ENCODE measurements at places on chromosomes 12 and 14.

DNA sequence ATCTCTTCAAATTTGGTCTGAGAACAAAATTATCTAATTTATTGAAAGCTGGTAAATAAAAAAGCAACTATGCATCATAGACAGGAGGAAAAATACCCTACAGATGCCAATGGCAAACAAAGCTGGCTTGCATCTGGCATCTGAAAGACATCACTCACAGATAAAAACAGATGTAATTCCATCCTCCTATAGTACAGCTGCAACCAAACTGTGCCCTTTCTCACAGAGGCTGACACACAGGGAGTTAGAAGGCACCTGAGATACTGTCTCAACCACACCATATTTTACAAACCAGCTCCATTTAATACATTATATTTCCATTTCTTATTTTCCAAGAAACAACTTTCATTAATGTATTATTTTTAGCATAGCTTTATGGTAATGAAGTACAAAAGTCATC, 39.4 kb downstream of the DUSP16 start:
- DNase-seq: no peak

DNA sequence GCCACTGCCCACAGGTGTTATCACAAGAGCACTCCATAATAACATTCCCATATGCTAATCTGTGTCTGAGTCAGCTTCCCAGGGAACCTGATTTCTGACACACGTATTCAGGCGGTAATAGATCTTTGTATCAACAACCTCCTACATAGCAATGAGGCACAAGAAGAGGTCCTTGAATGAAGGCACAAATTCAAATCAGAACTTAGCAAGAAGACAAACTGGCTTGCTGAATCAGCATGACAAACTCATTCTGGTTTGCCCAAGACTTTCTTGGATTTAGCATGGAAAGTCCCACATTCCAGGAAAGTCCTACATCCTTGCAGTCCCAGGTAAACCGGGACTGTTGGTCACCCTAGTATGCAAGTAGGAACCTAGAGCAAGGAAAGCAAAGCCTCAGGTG, 33.9 kb upstream of the RNU6-7 start:
- DNase-seq: no peak

DNA sequence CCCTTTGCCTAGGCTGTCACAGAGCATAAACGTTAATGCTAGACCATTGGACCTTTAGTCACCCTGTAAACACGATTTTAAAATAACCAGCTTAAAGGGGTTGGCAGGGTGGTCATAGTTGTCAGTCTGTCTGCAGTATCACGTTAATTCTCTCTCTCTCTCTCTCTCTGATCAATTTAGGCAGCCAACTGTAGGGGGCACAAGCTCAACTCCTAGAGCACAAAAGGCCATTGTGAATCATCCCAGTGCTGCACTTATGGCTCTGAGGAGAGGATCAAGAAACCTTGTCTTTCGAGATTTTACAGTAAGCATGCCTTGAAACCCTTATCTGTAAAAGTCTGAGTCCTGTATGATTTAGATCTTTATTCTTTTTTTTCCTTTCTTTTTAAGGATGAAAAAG, 97.1 kb downstream of the SCAF11 start:
- no peak for DNase-seq

GRCh38 chr14:89243286-89243685, 173.7 kb downstream of the FOXN3 start:
- DNase-seq: no peak

GRCh38 chr14:105748204-105748578, 221.8 kb downstream of the TMEM121 start:
- DNase-seq: no peak

GRCh38 chr12:52171950-52172512, 19.8 kb downstream of the KRT80 start:
- peak; percentile 52 for DNase-seq

DNA sequence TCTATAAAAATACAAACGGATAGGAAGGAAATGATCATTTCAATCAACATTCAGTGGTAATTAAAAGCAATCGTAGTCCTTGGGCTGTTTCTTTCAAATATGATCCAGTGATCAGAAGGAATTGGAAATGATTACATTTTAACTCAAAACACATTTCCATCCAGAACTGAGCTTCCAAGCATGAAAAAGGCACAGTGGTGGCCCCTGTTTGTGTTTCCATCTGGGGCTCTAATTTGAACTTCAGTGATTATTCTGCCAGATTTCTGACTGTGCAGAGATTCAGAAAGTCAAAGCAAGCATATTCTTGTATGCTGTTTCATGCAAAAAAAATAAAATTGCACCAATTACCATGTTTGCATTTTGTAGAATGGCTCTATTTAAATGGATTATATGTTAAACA, 157.0 kb upstream of the LMNTD1 start:
- DNase-seq: no peak

DNA sequence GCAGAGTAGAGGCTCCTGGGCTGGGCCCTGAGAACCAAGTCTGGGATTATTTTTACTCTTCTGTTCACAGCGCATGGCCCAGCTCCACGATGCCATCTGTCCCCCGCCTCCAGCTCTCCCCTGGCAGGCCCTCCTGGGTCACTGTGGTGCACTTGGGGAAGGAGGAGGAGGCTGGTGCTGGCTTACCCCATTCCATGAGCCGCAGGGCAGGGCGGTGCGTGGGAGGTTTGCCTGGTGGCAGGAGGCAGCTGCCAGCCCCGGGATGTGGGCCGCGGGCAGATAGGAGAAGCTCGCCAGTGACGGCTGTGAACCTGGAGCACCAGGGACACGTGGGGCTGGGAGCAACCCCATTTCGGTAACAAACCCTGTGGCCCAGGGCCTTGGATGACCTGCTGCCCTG, 23.2 kb downstream of the TEAD4 start:
- DNase-seq: no peak

GRCh38 chr14:71511152-71511551, 421.1 kb upstream of the RGS6 start:
- no peak for DNase-seq

DNA sequence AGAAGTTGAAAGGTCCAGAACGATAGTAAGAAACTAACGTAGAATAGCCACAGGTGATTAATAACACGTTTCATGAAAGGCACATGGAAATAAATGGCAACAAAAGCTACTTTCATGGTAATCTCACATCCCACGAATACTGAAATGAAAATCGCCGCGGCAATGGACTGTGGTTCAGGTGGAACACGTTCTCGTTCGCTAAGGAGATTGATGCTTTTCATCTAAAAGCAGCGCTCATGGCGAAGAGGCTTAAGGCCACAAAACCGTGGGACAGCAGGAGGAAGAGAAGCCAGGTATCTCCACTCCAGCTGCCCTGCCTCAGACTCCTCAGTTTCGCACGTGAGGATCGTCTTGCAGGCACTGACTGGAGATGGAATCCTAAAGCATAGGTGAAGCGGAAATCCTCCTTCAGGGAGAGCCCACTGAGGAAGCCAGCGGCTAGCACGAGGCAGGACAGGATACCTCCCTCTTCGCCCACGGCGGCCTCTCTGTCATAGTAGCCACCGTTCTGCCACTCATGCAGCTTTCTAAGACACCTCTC, 696 bp upstream of the GPHN start:
- no peak for DNase-seq

DNA sequence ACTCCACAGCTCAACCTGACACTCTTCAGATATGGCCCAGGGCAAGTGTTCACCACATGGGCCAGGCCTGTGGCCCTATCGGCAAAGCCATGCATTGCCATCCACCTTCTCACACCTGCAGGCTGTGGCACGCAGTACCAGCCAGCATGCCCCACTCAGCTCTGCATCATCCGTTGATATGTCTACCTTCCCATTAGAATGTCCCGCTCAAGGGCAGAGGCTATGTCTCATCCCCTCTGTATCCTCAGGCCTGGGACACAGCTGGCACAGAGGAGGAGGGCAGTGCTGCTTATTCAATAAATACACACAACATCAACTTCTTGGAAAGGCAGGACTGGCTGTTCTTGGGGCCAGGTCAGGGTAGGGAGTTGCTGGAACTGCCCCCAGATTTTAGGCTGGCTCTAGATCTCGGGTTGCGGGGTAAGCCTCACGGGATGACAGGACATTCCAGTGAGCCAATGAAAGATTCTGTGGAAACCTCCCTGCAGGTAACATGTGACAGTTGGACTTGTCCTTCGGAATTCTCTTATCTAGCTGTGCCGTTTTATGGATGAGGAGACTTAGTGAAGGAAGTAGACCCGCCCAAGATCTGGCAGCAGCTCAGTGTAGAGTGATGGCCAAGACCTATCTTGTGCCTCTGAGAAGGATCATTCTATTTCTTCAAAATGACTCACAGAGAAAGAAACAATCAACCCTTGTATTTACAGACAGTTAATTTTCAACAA, 25.6 kb downstream of the SYNE3 start:
- DNase-seq: no peak

DNA sequence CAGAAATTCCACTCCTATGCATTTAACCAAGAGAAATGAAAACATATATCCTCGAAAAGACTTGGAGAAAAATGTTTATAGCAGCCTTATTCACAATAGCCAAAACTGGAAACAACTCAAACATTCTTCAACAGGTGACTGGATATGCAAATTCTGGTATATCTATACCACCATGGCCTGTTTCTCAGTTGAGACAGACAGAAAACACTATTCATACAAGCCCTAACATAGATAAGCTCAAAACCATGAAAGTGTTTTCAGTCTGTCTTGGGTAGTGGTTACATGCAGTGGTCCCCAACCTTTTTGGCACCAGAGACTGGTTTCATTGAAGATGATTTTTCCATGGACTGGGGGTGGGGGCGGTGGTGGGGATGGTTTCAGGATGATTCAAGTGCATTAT, 83.8 kb downstream of the SRGAP1 start:
- no peak for DNase-seq

DNA sequence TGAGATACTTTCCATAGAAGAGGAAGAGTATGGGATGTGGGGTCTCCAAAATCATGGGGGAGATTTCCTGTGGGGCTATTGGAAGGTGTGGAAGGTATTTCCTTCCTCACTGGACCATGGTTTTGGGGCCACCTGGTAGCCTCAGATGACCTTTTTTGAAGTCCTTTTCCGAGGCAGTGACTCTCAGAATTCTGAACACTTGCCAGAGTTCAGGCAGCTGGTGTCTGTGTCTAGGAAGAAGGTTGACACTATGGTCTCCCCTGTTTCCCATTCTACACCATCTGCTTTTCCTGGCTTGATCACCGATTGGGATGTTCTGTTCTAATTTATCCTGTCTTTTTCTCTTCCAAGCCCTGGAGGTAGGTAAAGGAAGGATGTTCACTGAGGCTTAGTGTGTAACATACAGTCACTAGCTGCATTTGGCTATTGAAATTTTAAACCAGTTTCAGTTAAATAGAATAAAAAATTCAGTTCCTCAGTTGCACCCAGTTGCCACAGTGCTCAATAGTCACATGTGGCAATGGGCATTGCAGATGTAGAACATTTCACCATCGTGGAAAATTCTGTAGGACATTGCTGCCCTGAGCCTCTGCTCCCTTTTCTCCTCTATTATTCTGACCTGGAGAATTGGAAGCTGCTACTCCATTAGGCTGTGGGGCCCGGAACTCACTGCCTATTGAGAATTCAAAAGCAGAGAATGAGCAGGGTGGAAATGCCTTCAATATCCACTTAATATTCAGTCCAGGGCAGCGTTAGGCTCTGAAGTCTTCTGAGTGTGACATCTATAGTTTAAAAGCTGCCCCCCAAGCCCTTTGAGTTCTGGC, 11.0 kb upstream of the PLEKHG3 start:
- no peak for DNase-seq

- DNase-seq: peak; percentile 28
Observed at GRCh38 chr14:64508215-64508776, 3.7 kb downstream of the ZBTB1 start.

DNA sequence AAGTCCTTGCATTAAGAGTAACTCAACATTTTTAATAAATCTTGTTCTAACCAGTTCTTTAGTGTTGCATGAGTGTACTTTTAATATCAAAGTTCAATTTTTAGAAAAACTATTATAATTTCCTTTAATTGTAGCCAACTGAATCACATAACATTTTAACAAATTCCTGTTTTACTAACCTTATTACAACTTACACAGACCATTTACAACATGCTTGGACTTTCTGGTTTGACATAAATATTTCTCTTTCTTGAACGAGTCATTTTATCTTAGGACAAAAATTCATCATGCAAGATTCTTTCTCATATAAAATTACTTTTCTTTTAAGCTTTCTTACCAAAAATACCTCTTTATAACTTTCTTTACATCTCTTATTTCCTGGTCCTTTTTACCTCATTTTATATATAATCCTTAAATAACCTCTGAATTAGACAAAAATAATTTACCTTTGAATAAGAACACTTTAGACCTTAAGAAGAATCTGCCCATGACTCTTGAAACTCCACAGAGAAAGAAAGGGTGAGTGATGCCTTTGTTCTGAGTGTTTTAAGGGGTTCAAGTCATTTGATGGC, 3.9 kb downstream of the SLCO1A2 start:
- no peak for DNase-seq

GRCh38 chr12:90959538-90960139, 4.7 kb upstream of the CCER1 start:
- DNase-seq: no peak

DNA sequence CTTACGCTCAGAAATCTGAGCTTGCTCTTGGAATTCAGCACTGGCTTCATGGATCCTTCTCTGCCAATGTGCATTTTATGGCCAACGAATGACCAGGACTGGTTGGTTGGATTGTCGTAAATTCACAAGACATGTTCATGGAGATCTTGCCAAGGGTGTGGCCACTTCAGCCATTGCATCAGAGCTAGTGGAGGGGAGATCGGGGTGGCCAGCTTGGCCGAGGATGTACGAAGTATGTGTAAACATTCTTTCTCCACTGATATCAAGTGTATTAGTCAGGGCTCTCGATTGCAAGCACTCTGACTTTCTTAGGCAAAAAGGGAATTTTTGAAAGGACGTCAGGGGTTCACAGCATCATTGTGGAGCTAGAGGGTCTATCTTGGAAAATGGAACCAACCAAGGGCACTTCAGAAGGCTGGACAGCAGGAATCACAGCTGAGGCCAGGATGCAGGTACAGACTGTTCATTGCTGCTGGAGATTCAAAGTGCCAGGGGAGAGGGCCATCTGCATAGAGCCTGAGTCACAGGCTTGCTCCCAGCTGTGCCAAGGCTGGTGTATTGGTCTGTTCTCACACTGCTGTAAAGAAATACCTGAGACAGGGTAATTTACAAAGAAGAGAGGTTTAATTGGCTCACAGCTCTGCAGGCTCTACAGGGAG, 32.9 kb upstream of the ADGRD1 start:
- DNase-seq: no peak

GRCh38 chr12:109214131-109214530, 95.0 kb downstream of the FOXN4 start:
- DNase-seq: no peak

DNA sequence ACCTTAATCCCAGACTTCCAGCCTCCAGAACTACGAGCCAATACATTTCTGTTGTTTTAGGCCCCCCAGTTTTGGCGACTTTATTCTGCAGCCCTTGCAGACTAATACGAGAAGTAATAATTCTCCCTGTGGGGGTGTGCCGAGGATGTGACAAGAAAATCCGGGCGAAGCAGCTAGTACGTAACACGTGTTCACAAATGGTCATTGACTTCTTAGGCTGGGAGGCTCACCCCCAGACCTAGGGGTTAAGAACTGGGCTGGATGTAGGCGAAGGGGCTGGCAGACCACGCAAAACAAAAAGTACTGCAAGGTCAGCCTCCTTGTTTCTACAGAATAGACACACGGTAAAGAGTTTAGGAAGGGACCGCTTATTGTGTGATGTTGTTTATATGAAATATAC, 69.8 kb upstream of the ESRRB start:
- DNase-seq: no peak

Measured in CD14-positive monocyte (primary cell).